Daoy (cell line): ENCODE measurements at places on chromosomes 2 and 18.

DNA sequence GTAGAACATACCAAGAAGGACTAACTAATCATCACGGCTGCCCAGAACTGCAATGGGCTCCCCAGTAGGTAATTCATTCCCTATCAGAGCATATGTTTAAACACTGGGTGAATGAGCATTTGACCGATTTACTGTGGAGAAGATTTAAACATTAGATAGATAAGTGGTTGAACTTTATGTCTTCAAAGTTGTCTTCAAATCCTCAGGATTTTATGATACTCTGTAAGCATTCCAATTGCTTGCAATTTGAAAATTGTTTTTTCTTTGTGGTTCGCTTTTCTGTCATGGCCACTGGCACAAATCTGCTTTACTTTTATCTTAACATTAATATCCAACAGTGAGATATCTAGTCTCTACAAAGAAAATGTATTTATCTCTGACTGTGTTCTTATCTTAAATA lies 37.7 kb upstream of the MMADHC start:
- no peak for DNase-seq

GRCh38 chr2:193523662-193524061 lies 1328.9 kb upstream of the TMEFF2 start:
- no peak for DNase-seq

GRCh38 chr2:239903210-239903609 lies 121.9 kb downstream of the NDUFA10 start:
- DNase-seq, result no peak

DNA sequence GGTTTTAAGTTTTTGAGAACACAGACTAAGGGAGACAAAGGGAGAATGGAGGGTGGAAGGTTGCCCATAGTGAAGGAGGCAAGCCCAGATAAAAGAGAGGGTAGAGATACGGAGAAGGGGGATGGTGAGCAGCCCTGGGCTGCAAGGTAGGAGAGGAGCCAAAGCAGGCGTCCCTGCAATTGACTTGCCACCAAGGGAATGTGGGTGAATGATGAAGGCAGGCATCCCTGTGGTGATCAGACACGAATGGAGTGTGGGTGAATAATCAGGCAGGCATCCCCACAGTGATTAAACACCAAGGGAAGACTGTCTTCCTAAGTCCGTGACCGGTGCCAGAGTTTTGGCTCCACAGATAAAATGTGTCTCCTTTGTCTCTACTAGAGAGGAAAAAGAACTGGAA lies 16.5 kb upstream of the ALPK2 start:
- DNase-seq, result peak; percentile 29

DNA sequence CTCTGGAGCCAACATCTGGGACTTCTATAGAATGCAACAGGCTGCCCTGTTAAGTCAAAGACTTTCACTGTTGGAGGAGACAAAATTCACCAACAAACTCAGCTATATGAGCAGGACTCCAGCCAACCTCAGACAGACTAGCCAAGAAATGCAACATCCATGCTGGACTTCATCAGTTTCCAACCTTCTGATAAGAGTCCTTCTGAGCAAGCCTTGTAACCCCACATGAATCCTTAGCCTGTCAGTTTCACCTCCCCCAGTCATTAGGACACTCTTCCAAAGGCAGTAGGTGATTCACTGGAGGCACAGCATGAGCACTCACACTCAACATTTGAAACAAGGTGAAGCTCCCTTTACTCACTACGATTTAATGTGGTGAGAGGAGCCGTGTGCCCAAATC lies 5.8 kb downstream of the TBC1D8 start:
- peak; percentile 52 for DNase-seq

DNA sequence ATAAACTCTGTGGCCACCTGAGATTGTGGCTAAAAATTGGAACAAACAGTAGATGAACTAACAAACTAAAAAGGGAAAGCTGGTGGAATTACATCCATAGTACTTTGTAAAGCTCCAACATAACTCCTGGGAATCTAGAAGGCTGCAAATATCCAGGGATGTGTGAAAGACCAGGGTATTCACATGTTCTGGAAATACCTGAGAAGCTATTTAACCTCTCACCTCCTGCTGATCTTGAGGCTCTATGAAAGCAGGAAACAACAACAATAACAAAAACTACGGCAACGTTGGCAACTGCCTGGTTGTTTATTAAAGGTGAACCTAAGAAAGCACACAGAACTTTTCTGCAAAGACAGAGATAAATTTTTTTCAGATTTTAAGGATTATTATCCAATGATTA lies 171.3 kb downstream of the CCDC178 start:
- DNase-seq, result no peak

GRCh38 chr2:233768076-233768475 lies 8.0 kb downstream of the UGT1A1 start:
- DNase-seq, result no peak

- no peak for DNase-seq
Observed at GRCh38 chr2:95041824-95042442, 16.4 kb downstream of the MAL start.

DNA sequence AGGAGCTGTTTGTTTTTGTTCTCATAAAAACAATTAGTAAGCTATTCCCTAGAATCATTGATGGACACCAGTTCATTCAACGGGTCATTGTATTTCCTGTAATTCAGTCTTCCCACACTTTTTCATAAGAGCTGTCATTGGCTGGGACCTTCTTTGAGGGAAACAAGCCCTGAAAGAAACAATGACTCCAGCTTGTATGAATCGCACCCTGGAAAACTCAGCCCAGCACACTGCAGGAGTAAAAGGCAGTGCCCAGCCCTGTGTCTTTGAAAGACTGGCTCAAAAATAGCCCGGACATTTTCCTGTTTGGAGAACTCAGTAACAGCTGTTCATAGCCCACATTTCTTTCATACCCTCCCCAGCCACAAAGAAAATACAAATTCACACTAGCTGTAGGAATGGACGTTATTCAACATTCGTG lies 81.5 kb downstream of the NCKAP5 start:
- DNase-seq, result no peak

DNA sequence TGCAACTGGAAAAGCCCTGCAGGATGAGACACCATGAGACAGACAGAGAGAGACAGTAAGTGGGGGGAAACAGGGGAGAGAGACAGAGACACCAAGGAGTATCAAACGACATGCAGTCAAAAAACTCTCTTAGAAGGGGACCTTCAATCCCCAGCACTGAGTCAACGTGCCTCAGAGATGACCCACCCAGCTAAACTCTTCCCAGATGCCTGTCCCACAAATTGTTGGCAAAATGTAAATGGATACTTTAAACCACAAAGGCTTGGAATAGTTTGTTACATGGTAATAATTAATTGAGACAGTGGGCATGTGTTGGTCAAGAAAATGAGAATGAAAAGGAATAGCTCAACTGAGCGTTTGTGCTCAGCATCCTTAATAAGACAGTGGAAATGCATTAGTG lies 98.3 kb downstream of the GRB14 start:
- peak; percentile 22 for DNase-seq

GRCh38 chr18:25230658-25231326 lies 121.2 kb downstream of the ZNF521 start:
- peak; percentile 53 for DNase-seq

DNA sequence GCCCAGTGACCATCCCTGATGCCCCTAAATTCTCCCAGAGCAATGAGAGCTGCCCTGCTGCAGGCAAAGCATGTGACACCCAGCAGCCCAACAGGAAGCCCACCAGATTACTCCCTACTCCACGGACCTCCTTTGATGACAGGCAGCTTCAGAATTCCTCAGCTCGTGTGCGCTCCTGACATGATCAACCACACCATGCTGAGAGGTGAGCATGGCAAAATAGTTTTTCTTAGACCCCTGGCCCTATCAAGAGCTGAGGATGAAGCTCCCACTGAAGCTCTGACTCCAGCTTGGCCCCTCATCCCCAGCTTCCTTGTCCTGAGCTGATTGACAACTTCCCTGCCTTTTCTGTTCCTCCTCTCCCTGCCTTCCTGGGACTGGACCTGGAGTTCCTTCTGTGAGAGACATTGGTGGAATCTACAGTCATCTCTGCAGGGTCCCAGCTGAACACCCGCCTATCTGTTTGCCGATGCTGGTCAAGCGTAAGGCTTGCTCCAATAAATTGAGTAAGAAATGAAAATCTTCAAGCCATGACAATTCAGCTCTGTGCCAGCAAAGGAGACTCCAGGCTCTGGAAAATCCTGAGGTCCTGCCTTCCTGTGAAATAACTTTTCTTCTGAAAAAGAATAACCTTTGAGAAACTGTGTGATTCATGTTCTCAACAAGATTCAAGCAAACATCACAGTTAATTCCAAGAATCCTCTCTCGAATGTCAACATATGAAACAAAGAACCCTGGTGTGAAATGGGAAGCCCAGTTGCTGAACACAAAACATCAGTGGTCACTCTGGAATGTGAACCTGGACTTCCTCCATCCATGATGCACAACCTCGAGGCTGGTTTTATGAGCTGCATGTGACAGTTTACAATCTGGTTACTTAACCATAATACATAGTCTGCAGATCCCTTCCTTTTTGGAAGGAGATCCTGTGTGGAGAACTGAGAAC lies 201.1 kb downstream of the SPP2 start:
- peak; percentile 93 for DNase-seq

DNA sequence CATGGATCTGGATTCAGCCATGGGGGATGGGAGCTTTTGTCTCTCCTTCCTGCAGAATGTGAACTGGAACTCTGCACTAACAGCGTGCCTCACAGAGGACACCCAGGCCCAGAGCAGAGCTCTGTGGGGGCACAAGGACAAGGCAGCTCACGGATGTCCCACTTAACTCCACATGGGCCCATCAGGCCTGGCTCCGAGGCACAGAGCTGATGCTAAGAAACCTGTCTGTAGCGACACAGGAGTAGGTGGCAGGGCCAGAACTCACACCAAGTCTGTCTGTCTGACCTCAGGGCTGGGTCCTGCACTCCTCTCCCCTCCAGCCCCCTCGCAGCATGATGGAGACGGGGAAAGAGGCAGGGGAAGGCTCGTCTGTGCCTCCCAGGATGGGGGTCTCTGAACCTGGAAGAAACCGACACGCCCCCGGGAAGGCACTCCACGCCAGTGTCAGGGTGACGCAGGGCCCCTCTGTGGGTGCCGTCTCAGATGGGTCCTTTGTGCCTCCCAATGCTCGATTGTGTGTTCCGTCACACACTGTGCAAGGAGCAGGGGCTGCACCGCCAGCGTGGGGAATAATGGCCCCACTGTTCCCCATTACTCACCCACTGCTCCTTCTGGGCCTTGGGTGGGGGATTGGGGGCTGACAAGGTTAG lies 36.6 kb downstream of the FAM178B start:
- no peak for DNase-seq

DNA sequence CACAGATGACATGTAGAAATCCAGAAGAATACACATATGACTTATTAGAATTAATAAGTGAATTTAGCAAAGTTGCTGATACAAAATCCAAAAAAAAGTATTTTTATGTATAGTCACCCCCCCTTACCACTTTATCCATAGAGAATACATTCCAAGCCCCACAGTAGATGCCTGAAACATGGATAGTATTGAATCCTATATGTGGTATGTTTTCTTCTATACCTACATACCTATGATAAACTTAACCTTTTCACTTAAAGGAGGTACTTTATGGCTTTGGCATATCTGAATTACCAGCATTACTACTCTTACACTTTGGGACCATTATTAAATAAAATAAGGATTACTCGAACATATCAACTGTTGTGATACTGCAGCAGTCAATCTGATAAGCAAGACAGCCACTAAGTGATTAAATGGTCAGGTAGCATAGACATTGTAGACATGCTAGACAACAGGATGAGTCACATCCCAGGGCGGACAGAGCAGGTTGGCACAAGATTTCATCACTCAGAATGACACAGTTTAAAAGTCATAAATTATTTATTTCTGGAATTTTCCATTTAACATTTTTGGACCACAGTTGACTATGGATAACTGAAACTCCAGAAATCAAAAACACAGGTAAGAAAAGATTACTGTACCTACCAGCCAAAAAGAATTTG lies 208.2 kb upstream of the CHAC2 start:
- no peak for DNase-seq

DNA sequence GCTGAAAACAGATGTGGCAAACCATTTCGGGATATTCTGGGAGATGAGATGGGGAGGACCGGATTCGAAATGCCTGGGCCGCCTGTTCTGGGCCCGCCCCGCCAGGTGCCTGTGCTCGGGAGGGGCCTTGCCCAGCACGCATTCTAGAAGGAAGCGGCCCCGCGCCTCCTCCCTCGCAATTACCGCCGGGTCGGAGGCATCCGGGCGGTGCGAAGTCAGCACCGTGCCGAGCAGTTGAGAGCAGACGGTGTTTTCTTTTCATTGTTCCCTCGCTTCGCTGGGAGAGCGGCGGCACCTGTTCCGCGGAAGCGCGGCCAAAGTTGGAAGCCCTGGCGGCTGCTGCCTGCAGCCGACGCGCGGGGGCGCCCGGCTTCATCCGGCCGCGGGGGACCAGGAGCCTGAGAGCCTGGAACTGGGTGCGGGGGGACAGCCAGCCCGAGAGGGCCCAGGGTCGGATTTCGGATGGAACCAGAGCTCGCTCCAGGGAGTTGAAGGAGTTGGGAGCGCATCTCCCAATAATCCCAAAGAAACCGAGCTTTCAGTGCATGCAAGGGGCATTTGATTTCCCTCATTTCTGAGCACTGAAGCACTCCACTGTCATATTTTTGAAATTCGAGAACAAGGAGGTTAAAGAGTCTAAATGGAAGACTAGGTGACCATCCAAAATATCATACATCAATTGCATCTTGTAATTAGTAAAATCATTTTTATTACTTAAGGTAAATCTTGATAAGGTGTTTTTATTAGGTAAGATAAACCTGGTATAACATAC lies 241.8 kb upstream of the RAB12 start:
- DNase-seq, result peak; percentile 9

GRCh38 chr18:22210311-22210754 lies 40.9 kb downstream of the GATA6 start:
- peak; percentile 37 for DNase-seq

GRCh38 chr2:9150906-9151305 lies 55.7 kb upstream of the ASAP2 start:
- DNase-seq, result no peak

DNA sequence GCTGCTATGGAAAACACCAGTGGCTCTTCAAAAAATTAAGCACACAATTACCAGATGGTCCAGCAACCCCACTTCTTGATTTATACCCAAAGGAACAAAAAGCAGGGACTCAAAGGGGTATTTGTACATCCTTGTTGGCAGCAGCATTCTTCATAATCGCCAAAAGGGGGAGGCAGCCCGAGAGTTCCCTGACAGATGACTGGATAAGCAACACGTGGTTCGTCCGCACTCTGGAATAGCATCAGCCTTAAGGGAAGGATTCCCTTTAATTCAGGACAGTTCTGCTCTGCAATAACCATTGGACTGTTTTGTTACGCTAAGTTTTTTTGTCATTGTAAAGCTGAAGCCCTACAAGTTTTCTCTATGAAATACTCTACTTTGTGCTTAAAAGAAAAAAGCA lies 76.7 kb upstream of the TWIST2 start:
- DNase-seq, result peak; percentile 41

GRCh38 chr18:5720132-5720531 lies 175.2 kb downstream of the TMEM200C start:
- DNase-seq, result no peak

- DNase-seq, result no peak
Observed at GRCh38 chr2:200212862-200213425, 93.5 kb upstream of the SPATS2L start.

DNA sequence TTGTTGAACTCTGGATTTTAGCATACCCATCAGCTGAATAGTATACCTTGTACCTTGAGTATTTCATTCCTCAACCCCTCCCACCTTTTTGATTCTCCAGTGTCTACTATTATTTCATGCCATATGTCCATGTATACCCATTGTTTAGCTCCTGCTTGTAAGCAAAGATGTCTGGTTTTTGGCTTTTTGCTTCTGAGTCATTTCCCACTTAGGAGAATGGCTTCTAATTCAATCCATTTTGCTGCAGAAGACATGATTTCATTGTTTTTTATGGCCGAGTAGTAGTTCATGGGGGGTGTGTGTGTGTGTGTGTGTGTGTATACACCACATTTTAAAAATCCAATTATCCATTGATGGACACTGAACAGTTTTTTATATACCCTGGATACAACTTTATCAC lies 24.3 kb upstream of the MOCOS start:
- no peak for DNase-seq
